ENCODE measurements at places on chromosomes 2 and 18. TPM values are rescaled to one million over a fixed set of nuclear protein-coding genes. Genes with fewer than 3 reads are reported as not detected.

CIAO1 gene
- total RNA-seq = 72.3 TPM

GRCh38 chr2:44186810-44187209 is 18.1 kb downstream of the PPM1B start:
- H3K27ac ChIP-seq = peak overlapping the region; percentile 77
- no peak for DNase-seq
- H3K4me3 ChIP-seq = no peak overlapping the region
- no peaks in the 10 kb centered on the region for H3K27me3 ChIP-seq
- H3K4me1 ChIP-seq = peaks cover 81% of the 10 kb centered on the region

GRCh38 chr2:224211181-224211480 is 172.0 kb upstream of the SERPINE2 start:
- no peak overlapping the region for H3K27ac ChIP-seq
- H3K4me1 ChIP-seq = no peaks in the 10 kb centered on the region
- H3K27me3 ChIP-seq = peaks cover 13% of the 10 kb centered on the region
- no peak overlapping the region for H3K4me3 ChIP-seq
- no peak for DNase-seq
- no peaks in the 10 kb centered on the region for H3K36me3 ChIP-seq

HTR2B gene
- not detected for total RNA-seq

DNA sequence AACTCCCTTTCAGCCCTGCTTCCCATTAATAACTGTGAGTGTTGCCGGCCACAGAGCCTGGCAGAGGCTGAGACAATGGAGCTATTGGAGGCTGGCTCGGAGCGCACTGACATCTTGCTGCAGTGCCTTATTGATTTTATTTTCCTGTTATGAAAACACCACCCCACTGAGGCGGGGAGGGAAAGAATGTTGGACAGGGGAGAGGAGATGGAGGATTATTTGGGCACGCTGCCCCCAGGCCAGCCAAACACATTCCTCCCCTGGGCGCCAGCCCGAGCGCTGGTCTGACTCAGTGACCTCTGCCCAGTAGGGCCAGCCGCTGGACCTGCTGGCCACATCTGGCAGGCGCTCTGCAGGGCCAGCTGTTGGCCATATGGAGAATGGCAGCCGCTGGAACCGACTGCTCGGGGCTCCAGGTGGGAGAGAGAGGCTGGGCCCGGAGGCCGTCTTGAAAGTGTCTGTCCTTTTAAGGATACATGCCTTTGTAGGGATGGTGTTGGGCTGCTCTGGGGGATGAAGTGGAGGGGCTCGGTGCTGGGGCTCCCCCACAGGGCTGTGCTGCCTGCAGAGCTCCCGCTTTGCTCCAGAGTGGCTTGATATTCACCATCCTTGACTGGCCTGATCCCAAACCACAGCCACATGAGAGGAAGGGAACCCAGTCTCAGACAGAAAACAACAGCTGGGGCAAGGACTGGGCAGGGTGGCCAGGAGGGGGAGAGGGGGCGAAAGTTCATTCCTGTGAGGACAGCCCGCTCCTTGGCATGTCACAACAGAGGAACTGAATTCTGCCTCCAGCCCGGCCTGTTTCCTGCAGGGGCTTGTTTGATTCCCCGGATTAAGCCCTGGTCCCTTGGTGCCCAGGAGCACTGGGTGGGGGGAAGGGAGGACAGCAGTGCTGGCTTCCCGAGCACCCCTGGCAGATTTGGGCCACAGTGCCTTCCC is 179.0 kb downstream of the KLHL29 start:
- no peaks in the 10 kb centered on the region for H3K27me3 ChIP-seq
- H3K4me1 ChIP-seq = no peaks in the 10 kb centered on the region
- no peaks in the 10 kb centered on the region for H3K36me3 ChIP-seq
- no peak for DNase-seq
- H3K27ac ChIP-seq = no peak overlapping the region

GRCh38 chr18:69830189-69830588 is 117.5 kb downstream of the CD226 start:
- H3K4me1 ChIP-seq = no peaks in the 10 kb centered on the region
- H3K27ac ChIP-seq = no peak overlapping the region
- H3K36me3 ChIP-seq = peaks cover 14% of the 10 kb centered on the region
- DNase-seq = no peak

GRCh38 chr18:48752478-48752877 is 198.3 kb downstream of the SMAD7 start:
- no peaks in the 10 kb centered on the region for H3K27me3 ChIP-seq
- no peak overlapping the region for H3K27ac ChIP-seq
- peaks cover 3% of the 10 kb centered on the region for H3K4me1 ChIP-seq
- DNase-seq = no peak

FLACC1 gene
- total RNA-seq = 0.76 TPM

- no peaks in the 10 kb centered on the region for H3K27me3 ChIP-seq
- no peaks in the 10 kb centered on the region for H3K36me3 ChIP-seq
- H3K27ac ChIP-seq = no peak overlapping the region
These were observed 829.3 kb downstream of the LRP1B start for GRCh38 chr2:141301551-141301950.

SLC16A14 gene
- 1.5 TPM for total RNA-seq

- no peak for DNase-seq
- peaks cover 14% of the 10 kb centered on the region for H3K27me3 ChIP-seq
- no peak overlapping the region for H3K4me3 ChIP-seq
- no peak overlapping the region for H3K27ac ChIP-seq
These were observed 585 bp downstream of the ABCA12 start for GRCh38 chr2:215137741-215138340.

ERMN gene
- total RNA-seq = 1.3 TPM

- DNase-seq = no peak
- no peak overlapping the region for H3K27ac ChIP-seq
- H3K36me3 ChIP-seq = peaks cover 7% of the 10 kb centered on the region
- H3K4me1 ChIP-seq = peaks cover 76% of the 10 kb centered on the region
These were observed 28.9 kb downstream of the KLF7 start for GRCh38 chr2:207136874-207137273.

ZNF142 gene
- 30.4 TPM for total RNA-seq

- no peak overlapping the region for H3K4me3 ChIP-seq
- peaks cover 16% of the 10 kb centered on the region for H3K27me3 ChIP-seq
- no peaks in the 10 kb centered on the region for H3K4me1 ChIP-seq
- H3K27ac ChIP-seq = no peak overlapping the region
- no peak for DNase-seq
These were observed 25.0 kb upstream of the FN1 start for GRCh38 chr2:215460682-215461382.

GRCh38 chr2:96144481-96145035 is 682 bp downstream of the DUSP2 start:
- H3K27me3 ChIP-seq = no peaks in the 10 kb centered on the region
- H3K27ac ChIP-seq = peak overlapping the region; percentile 94
- peak; percentile 54 for DNase-seq
- peak overlapping the region; percentile 98 for H3K4me3 ChIP-seq

POLR1B gene
- total RNA-seq = 55.9 TPM

ELOA2 gene
- total RNA-seq = not detected

- no peak overlapping the region for H3K27ac ChIP-seq
- DNase-seq = no peak
- H3K4me3 ChIP-seq = no peak overlapping the region
- H3K4me1 ChIP-seq = peaks cover 15% of the 10 kb centered on the region
- H3K27me3 ChIP-seq = peaks cover 6% of the 10 kb centered on the region
- H3K36me3 ChIP-seq = no peaks in the 10 kb centered on the region
These were observed 46.1 kb upstream of the UBE2F start for GRCh38 chr2:237920673-237921072.

GRCh38 chr18:67428158-67428557 is 88.4 kb downstream of the DSEL start:
- no peak overlapping the region for H3K4me3 ChIP-seq
- no peaks in the 10 kb centered on the region for H3K4me1 ChIP-seq
- no peak for DNase-seq
- no peak overlapping the region for H3K27ac ChIP-seq

TMEM163 gene
- not detected for total RNA-seq

DNA sequence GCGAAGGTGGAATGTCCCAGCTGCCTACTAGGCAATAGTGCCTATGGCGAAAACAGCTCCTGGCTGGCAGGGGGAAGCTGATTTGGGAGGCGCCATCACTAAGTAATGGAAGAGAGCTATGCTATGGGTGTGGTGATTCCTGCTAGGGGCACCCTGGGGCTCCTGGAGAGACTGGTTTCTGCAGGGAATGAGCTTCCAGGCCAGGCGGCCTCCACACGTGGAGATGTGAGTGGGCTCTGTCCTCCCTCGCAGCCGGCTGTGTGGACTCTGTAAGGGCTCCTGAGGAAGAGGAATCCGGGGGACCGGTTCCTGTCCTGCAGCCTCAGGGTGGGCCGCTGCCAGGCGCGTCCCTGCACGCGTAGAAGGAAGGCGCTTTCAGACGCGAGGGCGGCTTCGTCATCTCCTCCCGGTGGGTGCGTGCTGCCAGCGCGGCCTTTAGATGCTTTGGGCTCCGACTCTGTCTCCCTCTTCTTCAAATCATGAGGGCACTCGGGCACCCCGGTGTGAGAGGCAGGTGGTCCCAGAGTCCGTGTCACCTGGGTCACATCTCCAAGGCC is 55.5 kb upstream of the ANKRD62 start:
- no peak overlapping the region for H3K27ac ChIP-seq
- H3K36me3 ChIP-seq = no peaks in the 10 kb centered on the region
- peaks cover 11% of the 10 kb centered on the region for H3K27me3 ChIP-seq
- peaks cover 6% of the 10 kb centered on the region for H3K4me1 ChIP-seq
- H3K4me3 ChIP-seq = peak overlapping the region; percentile 36

GRCh38 chr2:45902781-45903375 is 251.4 kb downstream of the PRKCE start:
- DNase-seq = no peak
- no peaks in the 10 kb centered on the region for H3K27me3 ChIP-seq
- no peaks in the 10 kb centered on the region for H3K36me3 ChIP-seq

DNA sequence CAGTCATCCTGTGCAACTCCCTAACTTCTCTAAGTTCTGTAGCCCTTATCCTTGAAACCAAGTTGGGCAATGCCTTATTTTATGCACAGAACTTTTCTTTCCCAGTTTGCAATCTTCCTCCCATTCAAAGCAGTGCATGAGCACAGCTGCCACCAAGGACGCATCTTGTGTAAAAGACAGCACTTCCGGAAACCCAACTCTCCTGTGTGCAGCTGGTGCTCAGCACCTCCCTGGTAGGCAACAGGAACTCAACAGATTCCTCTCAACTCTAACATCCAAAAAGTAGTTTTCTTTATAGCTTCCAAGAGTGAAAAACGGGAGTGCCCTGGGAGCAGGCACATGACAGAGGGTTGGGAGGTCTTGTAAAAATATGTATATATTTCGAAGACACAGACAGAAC is 2.2 kb downstream of the TMEM18 start:
- no peak for DNase-seq
- H3K36me3 ChIP-seq = peaks cover 37% of the 10 kb centered on the region
- peak overlapping the region; percentile 85 for H3K4me3 ChIP-seq
- no peaks in the 10 kb centered on the region for H3K27me3 ChIP-seq

DNA sequence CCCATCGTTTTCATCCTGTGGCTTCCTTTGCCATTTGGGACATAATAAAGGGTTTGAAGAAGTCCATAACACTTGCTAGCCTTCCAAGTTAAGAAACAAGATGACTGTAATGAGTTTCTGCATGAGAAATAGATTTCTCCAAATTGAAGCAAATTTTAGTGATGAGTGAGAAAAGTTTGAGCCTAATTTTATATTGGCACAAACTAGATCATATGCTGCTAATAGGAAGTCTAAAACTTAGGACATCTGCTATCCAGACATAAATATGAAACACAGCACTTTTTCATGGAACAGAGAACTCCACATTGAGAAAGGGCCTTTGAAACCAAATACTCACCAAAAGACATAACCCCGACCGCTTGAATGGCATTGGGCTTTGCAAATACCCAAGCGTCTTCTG is 39.8 kb downstream of the SLC38A11 start:
- no peaks in the 10 kb centered on the region for H3K4me1 ChIP-seq
- peaks cover 1% of the 10 kb centered on the region for H3K27me3 ChIP-seq
- no peak overlapping the region for H3K4me3 ChIP-seq
- H3K36me3 ChIP-seq = no peaks in the 10 kb centered on the region
- H3K27ac ChIP-seq = no peak overlapping the region

C2orf49 gene
- 23.3 TPM for total RNA-seq

- H3K27me3 ChIP-seq = peaks cover 1% of the 10 kb centered on the region
- H3K4me3 ChIP-seq = no peak overlapping the region
- no peaks in the 10 kb centered on the region for H3K36me3 ChIP-seq
These were observed 144.9 kb upstream of the ID2 start for GRCh38 chr2:8536686-8537561.

ADD2 gene
- 26.3 TPM for total RNA-seq

DLGAP1 gene
- not detected for total RNA-seq

TCF23 gene
- total RNA-seq = not detected

PCARE gene
- total RNA-seq = not detected

SERPINB12 gene
- not detected for total RNA-seq

DNA sequence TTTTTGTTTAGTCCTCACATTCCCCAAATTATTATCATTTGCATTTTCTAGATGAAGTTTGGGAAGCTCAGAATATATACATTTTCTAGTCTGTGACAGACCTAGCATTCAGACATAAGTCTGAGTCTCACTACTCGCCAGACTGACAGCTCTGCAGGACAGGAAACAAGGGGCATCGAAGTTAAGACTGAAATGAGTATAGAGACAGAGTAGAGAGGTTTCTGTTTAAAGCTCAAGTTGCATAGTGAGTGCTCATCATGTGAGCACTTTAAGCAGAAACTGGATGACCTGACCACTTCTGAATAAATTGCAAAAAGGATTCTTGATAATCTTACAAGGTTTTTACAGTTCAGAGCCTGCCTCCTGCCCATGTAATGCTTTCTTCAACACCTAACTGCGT is 1.1 kb downstream of the HADHB start:
- DNase-seq = peak; percentile 51
- H3K36me3 ChIP-seq = peaks cover 12% of the 10 kb centered on the region
- H3K4me3 ChIP-seq = peak overlapping the region; percentile 94
- H3K27me3 ChIP-seq = no peaks in the 10 kb centered on the region

PAPOLG gene
- total RNA-seq = 13.8 TPM

- no peaks in the 10 kb centered on the region for H3K36me3 ChIP-seq
- H3K4me1 ChIP-seq = peaks cover 8% of the 10 kb centered on the region
- peaks cover 11% of the 10 kb centered on the region for H3K27me3 ChIP-seq
- no peak overlapping the region for H3K4me3 ChIP-seq
- DNase-seq = no peak
These were observed 13.6 kb upstream of the RHOB start for GRCh38 chr2:20433249-20433648.

AGFG1 gene
- 119 TPM for total RNA-seq

IFIH1 gene
- total RNA-seq = 29.1 TPM

STRADB gene
- total RNA-seq = 25.9 TPM
